ENCODE measurements at places on chromosomes 4 and X.

DNA sequence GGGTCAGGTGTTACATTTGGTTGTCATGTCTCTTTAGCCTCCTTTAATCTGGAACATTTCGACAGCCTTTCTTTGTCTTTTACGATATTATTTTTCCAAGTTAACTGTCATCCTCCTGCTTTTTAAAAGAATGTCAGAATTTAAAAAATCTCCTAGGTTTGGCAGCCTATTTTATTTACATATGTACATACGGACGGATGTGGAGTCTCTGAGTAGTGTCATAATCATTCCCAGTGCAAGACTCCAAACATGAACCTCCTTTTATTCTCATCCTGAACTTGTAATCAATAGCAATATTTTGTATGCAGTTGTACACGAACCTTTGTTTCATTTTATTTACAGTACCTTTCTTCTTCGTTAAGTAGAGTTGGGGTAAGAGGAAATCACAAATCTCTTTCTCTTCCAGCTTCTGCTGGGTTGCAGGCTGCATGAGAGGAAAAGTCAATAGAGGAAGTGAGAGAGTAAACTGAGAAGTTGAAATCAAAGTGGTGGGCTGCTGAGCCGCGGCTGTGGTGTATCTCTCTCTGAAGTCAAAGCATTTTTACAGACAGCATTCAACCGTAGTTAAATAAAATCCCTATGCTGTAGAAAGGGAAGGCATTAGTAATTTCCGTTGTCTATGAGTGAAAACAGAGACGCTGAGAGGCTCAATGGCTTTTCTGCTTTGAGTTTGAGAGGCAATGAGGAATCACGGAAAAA, 53.9 kb upstream of the RPS6KA3 start:
- no peak for DNase-seq

- DNase-seq = no peak
These were observed 4.4 kb upstream of the APLN start for GRCh38 chrX:129659141-129659540.

GRCh38 chr4:129668092-129668491, 572.1 kb downstream of the C4orf33 start:
- no peak for DNase-seq

- DNase-seq = no peak
These were observed 124.4 kb upstream of the TECRL start for GRCh38 chr4:64533637-64534036.

GRCh38 chr4:96652158-96652557, 812.3 kb downstream of the PDHA2 start:
- no peak for DNase-seq

DNA sequence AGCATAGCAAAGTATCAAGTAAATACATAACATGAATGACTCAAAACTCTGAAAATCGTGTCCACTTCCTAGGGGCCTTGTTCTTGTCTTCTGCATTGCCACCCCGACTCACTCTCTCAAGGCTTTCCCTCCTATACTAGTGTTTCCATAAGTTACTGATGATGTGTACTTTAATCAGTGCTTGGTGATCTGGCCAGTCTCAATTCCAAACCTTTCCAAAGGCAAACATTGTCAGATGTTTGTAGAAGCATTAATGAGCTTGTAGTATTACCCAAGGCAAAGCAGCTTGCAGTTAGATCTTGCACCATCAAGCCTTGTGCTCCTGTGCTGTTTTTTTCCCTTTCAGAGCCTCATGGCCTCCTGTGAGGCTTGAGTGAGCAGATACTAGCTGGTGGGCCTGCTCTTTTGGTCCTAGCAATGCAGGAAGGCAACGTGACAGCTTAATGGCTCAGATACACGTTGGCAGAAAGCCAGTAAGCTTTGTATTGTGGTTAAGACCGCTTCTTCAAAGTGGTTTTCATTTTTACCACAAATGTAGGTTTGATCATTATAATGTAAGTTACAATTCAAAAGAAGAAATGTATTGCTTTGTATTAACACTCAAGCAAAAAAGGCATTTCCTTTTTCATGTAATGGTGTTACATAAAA, 51.8 kb downstream of the RBPJ start:
- peak; percentile 21 for DNase-seq

GRCh38 chr4:99947608-99948007, 1.2 kb upstream of the DNAJB14 start:
- DNase-seq = no peak

- no peak for DNase-seq
These were observed 58.8 kb downstream of the PPP3CA start for GRCh38 chr4:101288365-101289145.

GRCh38 chr4:95764961-95765360, 74.9 kb upstream of the PDHA2 start:
- DNase-seq = no peak

DNA sequence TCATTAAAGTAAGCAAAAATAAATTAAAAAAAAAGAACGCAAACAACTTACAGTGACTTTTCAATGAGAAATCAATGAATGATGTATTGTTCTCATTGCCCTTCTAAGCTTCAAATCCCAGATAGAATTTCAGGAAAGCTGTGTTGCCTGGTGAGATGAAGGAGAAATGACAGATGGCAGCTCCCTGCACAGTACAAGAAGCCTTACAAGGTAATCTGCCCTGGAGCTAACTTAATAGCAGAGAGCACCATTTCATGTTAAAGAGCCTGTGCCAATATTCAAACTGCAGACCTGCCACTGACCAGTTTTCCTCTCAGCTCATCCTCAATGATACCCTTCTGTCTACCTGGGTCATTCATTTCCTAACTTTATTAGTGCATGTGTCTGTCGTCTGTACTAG, 54.0 kb downstream of the GC start:
- DNase-seq = no peak

DNA sequence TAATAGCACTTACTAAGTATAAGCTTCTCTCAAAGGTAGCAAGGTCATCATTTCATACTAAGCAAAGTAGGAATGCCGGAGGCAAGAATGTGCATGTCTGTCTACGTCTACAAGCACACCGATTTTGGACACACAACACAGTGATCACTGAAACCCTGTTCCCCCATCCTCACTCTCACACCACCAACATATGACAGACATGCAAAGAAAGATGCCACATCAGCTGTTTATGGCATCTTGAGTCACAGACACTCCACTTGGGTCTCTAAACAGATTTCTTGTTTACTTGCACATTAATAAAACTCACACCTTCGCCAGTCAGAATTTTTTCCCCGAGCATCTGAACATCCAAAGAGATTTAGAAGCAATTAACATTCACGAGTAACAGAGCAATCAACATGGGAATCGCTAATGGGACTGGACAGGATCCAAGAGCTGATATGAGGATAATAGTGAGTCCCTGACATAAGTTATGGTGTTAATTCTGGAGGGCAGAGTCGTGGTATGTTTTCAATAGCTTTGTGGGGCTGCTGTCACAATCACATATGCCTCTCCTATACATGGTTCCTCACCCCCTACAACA, 324.1 kb downstream of the DHX15 start:
- DNase-seq = no peak

GRCh38 chr4:24382381-24382780, 202.0 kb downstream of the DHX15 start:
- no peak for DNase-seq

DNA sequence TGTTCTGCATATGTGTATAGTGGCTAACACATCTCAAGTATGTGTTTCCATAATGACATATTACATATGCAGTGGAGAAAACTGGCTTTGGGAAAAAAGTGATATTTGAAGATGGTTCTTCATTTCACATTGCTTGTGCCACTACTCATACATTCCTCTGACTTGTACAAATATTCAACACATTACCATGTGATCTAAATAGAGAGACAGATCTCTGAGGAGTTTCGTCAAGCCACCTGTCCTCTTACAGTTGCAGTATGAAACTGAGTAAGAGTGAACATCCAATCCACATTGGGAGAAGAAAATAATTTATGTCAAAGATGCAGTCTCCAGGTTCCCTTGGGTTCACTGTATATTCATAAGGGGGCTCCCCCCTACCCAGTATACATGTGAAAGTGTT, 123.9 kb downstream of the KDR start:
- no peak for DNase-seq

- DNase-seq = no peak
These were observed 39.9 kb upstream of the MAP3K15 start for GRCh38 chrX:19555236-19555635.

- DNase-seq = no peak
These were observed 366.2 kb upstream of the CLNK start for GRCh38 chr4:11050766-11051165.

GRCh38 chr4:99518601-99519295, 7.9 kb downstream of the C4orf17 start:
- DNase-seq = no peak

DNA sequence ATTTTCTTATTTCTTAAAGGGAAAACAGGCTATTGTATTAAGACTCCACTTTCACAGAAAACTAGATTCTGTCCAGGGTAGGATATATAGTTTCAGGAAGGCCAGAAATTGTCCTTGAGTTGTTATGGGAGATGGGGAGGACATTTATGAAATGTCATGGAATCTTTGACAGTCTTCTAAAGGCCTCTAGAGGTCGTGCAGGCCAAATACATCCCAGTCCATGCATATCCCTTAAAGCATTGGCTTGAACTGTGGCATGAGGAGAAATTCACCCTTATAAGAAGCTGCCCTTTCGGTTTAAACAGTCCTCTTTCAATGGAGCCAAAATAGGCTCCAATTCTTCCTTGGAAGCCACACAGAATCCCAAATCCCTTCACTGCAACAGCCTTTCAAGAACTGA, 183.6 kb upstream of the NOCT start:
- DNase-seq = no peak

- DNase-seq = no peak
These were observed 151.3 kb downstream of the RTL9 start for GRCh38 chrX:110509755-110510532.

- DNase-seq = no peak
These were observed 81.4 kb downstream of the TMEM131L start for GRCh38 chr4:153547520-153547919.

DNA sequence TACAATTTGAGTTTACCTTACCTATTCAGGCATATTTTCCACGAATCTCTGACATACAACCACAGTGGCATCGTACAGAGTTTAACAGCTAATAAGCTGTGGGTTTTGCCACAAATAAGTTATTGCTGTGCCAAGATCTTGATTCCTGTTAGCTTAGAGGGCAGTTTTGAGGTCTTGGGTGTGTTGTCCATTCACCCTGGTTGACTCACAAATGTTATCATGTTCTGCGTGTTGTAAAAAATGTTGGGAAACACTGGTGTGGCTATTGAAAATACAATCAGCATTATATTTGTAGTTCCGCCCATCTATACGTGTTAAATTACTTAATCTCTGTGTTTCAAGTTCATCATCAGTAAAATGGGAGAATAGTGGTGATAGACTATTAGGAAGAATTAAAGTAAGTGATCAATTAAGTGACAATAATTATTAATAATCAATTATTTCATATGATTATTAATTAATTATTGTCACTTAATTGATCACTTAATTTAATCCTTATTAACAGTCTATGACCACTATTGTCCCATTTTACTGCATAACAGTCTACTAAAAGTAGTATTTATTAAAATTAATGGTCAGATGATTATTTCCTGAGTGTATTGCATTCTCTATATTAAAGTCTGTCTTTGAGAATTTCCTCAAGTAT, 96.3 kb downstream of the TMA16 start:
- DNase-seq = no peak

GRCh38 chrX:71586929-71587328, 8.7 kb downstream of the GCNA start:
- no peak for DNase-seq

DNA sequence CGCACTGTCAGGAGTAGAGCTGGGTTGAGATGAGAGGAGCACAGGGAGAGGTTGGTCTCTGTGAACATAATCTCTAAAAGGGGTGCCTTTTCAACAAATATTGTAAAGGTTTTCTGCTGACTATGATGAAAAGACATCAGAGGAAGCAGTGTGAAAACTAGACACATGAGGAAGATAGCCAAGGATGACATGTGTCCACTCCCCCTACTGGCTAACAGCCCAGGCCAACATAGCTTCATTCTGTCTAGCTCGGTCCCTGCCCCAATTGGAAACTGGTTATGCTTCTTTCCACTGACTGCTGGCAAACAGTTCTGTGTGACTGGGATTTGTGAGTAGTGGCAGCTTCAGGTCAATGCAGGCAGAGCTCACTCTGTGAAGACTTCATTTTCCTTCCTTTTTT, 115.4 kb upstream of the ESX1 start:
- no peak for DNase-seq

- DNase-seq = no peak
These were observed 107.0 kb upstream of the TLL1 start for GRCh38 chr4:165766018-165766417.

GRCh38 chr4:536351-536972, 37.5 kb downstream of the PIGG start:
- DNase-seq = no peak

GRCh38 chr4:77600521-77601451, 4.8 kb upstream of the CXCL13 start:
- peak; percentile 22 for DNase-seq

DNA sequence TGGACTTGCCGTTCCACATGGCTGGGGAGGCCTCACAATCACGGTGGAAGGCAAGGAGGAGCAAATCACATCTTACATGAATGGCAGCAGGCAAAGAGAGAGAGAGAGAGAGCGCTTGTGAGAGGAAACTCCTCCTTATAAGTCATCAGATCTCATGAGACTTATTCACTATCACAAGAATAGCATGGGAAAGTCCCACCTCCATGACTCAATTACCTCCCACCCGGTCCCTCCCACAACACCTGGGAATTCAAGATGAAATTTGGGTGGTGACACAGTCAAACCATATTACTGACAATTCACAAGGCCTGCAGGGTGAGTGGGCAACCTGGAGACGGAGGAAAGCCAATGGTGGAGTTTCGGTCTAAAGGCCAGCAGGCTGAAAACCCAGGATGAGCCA, 394.3 kb upstream of the TRAM1L1 start:
- DNase-seq = no peak

DNA sequence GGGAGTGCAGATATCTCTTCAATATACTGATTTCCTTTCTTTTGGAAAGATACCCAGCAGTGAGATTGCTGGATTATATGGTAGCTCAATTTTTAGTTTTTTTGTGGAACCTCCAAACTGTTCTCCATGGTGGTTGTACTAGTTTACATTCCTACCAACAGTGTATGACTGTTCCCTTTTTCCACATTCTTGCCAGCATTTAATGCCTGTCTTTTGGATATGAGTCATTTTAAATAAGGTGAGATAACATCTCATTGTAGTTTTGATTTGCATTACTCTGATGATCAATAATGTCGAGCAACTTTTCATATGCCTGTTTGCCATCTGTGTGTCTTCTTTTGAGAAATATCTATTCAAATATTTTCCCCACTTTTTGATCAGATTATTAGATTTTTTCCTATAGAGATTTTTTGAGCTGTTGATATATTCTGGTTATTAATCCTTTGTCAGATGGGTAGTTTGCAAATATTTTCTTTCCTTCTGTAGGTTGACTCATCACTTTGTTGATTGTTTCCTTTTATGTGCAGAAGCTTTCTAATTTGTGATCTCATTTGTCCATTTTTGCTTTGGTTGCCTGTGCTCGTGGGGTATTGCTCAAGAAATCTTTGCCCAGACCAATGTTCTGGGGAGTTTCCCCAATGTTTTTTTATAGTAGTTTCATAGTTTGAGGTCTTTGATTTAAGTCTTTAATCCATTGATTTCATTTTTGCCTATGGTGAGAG, 552.7 kb downstream of the ZNF674 start:
- DNase-seq = no peak

Data from NCI-H774 (cell line).